ENCODE measurements at places on chromosomes 13 and 19. TPM values are rescaled to one million over a fixed set of nuclear protein-coding genes. Genes with fewer than 3 reads are reported as not detected.

GRCh38 chr13:24179486-24179850 lies 18.9 kb downstream of the SPATA13 start:
- DNase-seq = no peak

GRCh38 chr13:75541287-75541686 lies 3.6 kb upstream of the COMMD6 start:
- DNase-seq = no peak

- DNase-seq = no peak
Observed at GRCh38 chr19:58538257-58539168, 5.4 kb upstream of the TRIM28 start.

GRCh38 chr13:99778500-99778899 lies 193.1 kb downstream of the ZIC5 start:
- no peak for DNase-seq

DNA sequence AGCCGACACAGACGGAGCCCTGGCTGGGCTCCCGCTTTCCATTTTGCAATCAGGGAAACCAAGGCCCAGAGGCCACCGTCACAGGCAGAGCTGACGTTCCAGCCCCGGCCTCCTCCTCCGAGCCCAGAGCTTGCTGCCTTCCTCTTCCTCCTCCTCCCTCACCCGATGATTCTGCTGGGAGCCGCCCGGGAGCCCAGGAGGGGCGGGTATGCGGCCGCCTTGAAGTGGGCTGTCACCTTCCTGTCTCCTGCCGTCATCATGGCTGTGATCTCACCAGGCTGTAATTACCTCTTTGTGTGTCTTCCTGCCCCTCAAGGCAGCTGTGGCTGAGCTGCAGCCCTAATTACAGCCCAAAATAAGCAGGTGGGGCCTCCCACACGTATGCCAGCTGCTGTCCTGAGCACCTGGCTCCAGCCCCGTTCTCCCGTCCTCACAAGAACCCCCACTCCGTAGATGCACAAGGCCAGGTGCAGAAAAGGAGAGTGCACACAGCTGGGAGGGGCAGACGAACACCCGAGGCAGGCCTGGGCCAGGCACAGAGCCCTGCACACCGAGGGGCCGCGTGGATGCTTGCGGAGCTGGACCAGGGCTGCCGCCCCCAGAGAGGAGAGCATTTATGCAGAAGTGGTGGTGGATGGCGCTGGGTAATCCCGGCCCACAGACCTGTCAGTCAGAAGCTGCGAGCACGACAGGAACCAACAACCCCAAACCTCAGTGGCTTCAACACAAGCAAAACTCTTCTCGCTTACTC lies 4.0 kb downstream of the TPGS1 start:
- peak; percentile 81 for DNase-seq

- DNase-seq = no peak
Observed at GRCh38 chr19:38455031-38455430, 21.5 kb downstream of the RYR1 start.

GRCh38 chr13:25874907-25875306 lies 176.9 kb downstream of the SHISA2 start:
- DNase-seq = peak; percentile 66

DNA sequence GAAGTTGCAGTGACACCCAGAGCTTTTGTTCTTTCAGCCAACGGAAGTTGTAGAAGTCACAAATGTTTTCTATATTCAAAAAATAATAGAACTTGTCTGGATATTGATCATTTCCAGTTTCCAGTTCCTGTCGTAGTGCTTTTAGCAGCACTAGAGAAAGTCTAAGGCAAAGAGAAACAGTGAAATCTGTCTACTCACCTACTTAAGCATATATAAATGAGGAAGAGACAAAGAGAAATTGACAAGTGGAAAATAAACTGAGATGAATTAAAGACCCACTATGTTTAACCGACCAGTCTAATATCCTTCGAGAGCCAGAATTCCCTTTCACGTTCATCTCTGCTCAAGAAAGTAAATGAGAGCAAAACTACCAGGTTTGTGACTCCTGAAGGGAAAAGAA lies 36.7 kb downstream of the DACH1 start:
- DNase-seq = no peak

DNA sequence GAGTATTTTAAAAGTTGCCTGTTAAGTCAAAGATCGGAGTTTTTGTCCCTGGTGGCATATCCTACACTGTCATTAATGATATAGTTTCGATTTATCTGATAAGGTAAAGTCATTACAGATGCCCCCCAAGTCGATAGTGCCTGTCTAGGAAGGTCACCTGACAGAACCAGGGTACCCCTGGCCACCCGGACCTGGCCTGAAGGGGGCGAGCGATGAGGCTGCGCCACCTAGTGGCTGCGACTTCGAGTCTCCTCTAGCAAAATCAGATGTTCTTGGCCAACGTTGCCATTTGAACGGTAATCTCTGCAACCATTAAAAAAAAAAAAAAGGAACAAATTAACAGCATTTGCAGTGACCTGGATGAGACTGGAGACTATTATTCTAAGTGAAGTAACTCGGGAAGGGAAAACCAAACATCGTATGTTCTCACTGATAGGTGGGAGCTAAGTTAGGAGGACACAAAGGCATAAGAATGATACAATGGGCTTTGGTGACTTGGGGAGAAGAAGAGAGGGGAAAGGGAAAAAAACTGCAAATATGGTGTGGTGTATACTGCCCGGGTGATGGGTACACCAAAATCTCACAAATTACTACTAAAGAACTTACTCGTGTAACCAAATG lies 565.1 kb downstream of the LIG4 start:
- DNase-seq = no peak

DNA sequence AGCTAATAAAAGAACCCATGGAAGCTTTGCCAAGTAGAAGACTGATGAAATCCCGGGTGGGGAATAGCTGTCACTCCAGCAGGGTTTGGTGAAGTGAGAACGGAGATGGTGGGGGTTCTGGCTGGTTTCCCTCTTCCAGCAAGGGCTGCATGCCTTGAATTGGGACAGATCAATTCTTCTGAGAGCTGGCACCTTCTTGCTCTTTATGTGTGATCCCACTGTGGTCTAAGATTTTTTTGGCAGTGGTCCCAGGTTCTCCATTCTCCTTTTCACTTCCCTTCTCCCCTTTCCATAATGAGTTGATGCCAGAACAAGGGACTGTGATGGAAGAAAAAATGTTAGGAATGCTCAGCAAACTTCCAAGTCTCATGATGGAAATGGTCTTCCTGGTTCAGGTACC lies 50.0 kb downstream of the TNFSF11 start:
- DNase-seq = no peak

- no peak for DNase-seq
Observed at GRCh38 chr19:49084206-49085019, 838 bp upstream of the SNRNP70 start.

- DNase-seq = no peak
Observed at GRCh38 chr13:29568731-29569130, 26.8 kb downstream of the SLC7A1 start.

GRCh38 chr19:1747285-1748114 lies 5.8 kb upstream of the ONECUT3 start:
- no peak for DNase-seq

DNA sequence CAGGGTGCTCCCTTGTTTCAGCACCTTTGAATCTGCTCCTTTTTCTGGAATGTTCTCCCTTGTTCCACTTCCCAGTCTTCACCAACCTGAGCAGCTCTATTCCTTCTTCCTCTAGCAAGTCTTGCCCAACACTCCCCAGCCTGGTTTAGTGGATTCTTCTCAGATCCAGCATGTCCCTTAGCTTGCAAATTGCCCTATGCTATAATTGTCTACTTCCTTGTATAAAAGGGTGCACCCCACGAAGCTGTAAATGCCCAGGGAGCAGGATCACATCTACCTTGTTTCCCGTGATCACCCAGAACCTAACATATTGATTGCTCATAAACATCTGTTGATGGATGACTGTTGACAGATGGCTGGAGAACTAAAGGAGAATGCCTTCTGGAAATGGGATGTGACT lies 93.2 kb upstream of the C1QTNF9B start:
- no peak for DNase-seq

DNA sequence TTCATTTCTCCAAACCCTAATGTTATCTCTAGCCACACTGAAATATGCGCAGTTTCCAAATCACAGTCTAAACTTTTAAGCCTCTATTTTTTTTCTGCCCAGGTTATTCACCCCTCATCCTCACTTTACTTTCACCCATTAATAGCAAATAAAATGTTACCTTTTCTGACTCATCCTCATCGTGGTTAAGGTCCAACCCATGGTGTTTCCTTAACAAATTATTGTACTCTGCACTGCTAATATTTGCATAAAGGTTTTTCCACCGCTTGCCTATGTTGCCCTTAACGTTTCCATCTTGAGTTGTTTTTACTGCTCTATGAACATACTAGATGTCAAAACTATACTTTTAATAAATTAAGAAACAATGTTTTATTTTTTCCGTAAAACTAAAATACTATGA lies 780.9 kb upstream of the KLHL1 start:
- no peak for DNase-seq

- no peak for DNase-seq
Observed at GRCh38 chr19:6752256-6753177, 13.0 kb downstream of the TRIP10 start.

- no peak for DNase-seq
Observed at GRCh38 chr13:31094331-31095015, 67.2 kb downstream of the HSPH1 start.

- no peak for DNase-seq
Observed at GRCh38 chr19:10919352-10920287, 8.8 kb downstream of the YIPF2 start.

GRCh38 chr13:71513411-71514033 lies 353.5 kb downstream of the DACH1 start:
- DNase-seq = no peak

DNA sequence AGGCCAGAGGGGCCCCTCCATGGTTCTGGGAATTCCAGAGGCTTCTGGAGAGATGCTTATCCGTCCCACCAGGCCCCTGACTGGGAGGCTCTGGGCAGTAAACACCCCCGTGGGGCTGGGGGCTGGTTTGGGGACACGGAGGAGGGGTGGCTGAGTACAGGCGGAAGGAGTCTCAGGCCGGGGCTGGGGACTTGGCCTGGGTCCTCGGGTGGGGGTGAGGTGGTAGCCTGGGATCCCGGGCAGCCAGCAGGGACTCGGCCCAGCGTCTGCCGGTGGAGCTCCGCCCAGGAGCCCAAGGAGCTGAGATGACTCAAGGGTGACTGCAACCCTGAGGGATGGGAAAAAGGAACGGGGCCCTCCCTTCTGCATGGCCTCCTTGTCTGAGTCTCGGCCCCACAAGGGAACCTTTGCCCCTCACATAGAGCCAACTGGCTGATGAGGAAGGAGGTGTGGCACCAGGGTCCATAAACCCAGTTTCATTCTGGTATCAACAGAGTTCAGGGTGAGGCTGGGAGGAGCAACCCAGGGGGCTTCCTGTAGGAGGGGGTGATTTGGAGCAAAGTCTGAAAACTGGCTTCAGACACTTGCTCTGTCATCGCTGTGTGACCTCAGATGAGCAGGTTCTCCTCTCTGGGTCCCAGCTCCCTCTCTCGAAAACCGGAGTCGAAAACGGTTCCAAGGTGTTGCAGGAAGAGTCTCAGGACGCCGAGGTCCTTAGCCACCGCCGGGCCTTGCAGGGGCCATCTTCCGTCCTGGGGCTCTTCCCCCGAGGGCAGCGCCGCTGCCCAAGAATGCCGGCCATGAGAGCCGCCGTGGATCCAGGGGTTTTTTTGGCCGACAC lies 809 bp downstream of the MISP start:
- DNase-seq = no peak

DNA sequence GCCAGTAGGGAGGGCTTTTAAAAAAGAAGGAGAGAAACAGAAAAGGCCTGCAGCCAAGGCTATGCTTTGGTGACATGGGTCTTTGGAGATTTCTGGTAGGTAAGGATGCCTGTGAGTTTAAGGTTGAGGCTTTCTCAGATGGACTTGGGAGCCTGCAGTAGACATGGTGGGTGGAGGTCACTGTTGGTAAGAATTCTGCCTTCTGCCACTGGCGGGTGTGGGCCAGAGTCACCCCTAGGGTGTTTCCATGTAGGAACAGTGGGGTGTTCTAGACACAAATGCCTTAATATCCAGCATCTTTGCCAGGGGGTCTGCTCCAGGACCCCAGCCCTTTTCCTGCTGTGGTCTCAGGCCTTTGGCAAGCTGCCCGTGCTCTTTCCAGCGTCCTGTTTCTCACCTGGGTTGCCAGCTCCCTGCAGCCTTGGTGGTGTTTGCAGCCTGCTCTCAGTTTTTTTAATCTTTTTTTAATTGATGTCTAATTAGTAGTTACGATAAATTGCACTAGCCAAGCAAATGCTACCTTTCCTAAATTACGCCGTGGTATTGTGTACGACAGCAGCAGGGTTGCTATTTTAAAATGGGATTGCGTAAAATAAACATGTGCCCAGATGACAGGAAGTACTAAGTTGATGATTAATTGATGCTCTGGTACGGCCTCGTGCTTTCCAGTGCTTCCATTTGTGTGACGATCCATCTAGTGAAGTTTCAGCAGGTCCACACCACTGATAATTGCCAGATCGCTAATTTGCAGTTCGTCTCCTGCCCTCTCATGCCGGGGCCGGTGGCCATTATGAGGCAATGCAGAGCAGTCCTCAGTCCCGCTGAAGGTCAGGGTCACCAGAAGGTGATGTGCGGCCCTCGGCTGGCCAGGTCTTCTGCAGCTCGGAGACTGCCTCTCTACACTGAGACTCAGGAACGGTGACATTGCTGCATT lies 35.3 kb upstream of the NPAS1 start:
- peak; percentile 39 for DNase-seq

OXGR1 gene
- total RNA-seq = not detected

KIR2DL4 gene
- 4.2 TPM for total RNA-seq

KLF12 gene
- total RNA-seq = 11.5 TPM

TRAPPC5 gene
- 57.9 TPM for total RNA-seq

PRSS57 gene
- not detected for total RNA-seq

CEACAM19 gene
- total RNA-seq = 1.6 TPM

N4BP2L1 gene
- 23.9 TPM for total RNA-seq

CYP4F8 gene
- total RNA-seq = not detected

MAP4K1 gene
- total RNA-seq = 81.4 TPM

PGLYRP2 gene
- total RNA-seq = not detected

WDFY2 gene
- 9.3 TPM for total RNA-seq

LGALS13 gene
- total RNA-seq = not detected

ATCAY gene
- not detected for total RNA-seq

ZNF45 gene
- total RNA-seq = 15.6 TPM

ELSPBP1 gene
- total RNA-seq = not detected

CCDC70 gene
- not detected for total RNA-seq

ZNF610 gene
- 0.36 TPM for total RNA-seq

SLC27A5 gene
- total RNA-seq = 15.1 TPM
